ENCODE measurements at places on chromosomes 6 and 20.

DNA sequence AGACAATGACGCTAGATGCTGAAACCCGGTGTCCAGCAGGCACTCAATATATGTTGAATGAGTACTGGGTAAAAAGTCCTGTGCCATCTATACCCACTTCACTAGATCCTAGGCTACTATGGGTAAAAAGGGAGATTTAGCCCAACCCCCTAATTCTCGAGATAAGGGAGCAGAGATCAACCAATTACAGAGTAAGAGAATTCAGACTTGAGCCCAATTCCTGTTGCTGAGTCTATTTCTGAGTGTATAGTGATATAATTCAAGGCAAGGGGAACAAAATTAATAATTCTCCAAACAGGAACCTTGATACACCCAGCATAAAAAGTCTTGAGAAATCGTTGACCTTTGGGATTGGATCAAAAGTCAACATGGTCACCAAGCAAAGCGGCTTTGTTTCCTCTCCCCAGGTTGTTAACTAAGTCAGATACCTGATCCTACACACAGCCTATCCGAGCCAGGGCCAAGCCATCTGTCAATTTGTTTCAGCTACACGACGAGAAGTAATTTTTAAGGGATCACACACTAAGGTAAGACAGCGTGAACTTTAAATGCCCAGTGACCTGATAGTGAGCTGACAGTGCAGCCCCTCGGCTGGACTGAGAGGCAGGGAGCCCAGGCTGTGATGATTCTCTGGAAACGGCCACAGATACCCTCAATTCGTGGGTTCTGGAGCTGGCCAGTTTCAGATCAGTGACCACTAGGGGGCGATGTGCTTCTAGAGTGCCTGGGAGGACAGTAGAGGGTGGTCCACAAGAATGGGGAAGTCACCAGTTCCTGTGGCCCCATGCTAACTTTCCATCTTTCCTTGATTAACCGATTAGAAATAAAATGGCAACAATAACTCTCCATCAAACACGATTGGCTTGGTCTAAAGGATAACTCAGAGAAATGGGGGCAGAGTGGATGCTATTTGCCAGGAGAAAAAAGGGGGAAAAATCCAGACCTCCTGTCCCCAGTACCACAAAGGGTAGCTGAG, 46.2 kb downstream of the SLC22A23 start:
- DNase-seq: no peak

DNA sequence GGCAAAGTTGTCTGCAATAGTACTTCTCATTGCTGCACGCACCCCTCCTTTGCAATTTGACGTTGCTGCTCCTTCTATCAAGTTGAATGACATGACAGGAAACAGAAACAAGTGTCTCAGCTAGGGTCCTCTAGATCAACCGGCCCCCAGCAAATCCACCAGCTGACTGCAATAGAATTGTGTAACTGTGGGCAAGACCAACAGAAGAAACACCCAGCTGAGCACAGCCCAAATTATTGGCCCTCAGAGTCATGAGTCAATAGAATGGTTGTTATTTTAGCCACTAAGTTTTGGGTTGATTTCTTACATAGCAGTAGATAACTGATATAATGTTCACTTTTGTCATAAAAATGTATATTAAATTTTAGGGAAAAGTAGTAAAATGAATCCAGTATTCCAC, 202.7 kb downstream of the MAFB start:
- DNase-seq: no peak

DNA sequence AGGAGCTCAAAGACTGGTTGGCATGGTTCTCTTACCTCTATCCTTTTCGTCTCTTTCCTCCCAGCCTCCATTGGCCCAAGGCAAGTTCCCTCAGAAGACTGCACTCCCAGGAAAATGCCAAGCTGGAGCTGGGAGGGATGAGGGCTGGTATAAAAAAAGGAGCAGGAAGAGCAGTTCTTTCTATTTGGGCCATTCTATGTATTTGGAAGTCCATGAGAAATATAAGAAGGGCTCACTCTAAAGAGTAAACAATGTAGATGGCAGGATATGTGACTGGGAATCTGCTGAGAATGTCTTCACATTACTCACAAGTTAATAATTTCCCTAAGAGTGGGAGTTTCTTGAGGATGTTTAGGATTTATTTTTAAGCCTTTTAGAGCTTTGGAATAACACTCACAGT, 36.6 kb upstream of the ADTRP start:
- DNase-seq: no peak

DNA sequence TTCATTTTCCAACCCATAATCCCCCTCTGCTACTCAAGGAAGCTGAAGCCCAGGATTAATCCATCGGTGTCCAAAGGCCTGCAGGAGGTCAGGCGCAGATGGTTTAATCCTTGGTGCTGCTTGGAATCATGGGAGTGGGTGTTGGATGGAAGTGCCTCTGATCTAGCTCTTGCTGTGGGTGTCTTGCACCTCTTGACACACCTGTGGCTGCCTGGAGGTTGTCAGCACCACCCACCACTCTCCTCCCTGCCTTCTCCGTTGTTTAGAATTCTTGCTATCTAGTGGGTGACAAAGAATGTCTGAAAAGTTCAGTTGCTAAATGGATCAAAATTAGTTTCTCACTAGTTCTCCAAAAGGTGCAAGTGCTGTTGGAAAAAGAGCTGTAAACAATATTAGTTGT, 1074.4 kb upstream of the FLRT3 start:
- DNase-seq: no peak

DNA sequence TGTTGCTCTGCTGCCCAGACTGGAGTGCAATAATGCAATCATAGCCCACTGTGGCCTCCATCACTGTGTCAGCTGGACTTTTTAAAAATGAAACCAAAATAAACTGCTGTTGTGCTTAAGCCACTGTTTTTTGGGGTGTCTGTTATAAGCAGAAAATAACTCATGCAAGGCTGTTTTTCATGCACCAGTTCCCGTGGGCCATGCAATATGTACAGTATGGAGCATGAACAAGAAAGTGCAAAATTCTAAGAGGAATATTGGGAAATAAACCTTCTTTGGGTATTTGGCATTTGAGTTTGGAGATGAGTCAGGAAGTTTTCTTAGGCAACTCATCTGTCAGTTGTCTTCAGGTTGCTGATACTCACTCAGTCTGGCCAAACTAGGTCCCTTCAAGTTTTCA, 14.9 kb upstream of the ZFAND3 start:
- no peak for DNase-seq

DNA sequence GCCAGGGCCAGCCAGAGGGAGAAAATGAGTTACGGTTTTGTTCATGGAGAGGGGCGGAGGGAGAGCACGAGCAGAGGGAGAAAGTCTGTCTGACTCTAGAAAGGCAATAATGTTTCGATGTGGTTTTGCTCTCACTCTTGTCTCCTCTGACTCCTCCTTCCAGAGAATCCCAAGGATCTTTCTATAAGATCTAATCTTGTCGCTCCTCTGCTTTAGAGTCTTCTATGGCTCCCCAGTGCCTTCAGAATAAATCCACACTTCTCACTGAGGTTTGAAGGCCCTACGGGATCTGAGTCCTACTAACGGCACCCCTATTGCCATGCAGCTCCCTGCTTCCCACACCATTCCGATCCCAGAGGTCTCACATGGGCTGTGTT, 66.8 kb downstream of the KCNB1 start:
- no peak for DNase-seq

GRCh38 chr6:155186052-155186658, 77.7 kb upstream of the CLDN20 start:
- DNase-seq: no peak

- DNase-seq: no peak
Measured at GRCh38 chr20:45860560-45861220, 3.3 kb downstream of the ZSWIM3 start.

- DNase-seq: no peak
Measured at GRCh38 chr20:38514947-38515346, 42.3 kb downstream of the RALGAPB start.

GRCh38 chr6:72132427-72132826, 246.1 kb downstream of the RIMS1 start:
- DNase-seq: no peak

GRCh38 chr6:722077-722524, 29.2 kb upstream of the EXOC2 start:
- DNase-seq: no peak

Measured in amygdala (tissue), 56 donors.